ENCODE measurements at places on chromosomes 11 and 22.

GRCh38 chr11:34627197-34627596 lies 6.3 kb downstream of the EHF start:
- DNase-seq, result no peak

DNA sequence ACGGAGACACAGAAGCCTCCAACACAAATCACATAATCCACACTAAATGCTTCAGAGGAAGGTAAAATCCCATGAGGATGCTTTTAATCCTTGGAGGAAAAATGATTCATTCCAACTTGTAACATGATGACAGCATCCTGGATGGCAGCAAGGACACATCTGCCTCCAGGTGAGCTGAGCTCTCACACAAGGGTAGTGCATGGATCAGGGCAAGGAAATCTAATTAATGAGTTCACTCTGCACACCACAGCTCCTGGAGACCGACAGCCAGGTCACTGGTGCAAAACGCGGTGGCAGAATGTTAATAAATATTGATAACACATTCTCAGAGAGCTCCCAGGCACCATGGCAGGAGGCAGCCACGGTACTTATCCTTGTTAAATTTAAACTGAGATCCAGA lies 40.3 kb upstream of the CYP2D6 start:
- DNase-seq, result no peak

- peak; percentile 64 for DNase-seq
Measured at GRCh38 chr11:6419009-6419631, at the start of gene APBB1. Gene APBB1 (minus strand): TSS chr11:6419094. CDS start chr11:6411347, 7,747 bp downstream.

DNA sequence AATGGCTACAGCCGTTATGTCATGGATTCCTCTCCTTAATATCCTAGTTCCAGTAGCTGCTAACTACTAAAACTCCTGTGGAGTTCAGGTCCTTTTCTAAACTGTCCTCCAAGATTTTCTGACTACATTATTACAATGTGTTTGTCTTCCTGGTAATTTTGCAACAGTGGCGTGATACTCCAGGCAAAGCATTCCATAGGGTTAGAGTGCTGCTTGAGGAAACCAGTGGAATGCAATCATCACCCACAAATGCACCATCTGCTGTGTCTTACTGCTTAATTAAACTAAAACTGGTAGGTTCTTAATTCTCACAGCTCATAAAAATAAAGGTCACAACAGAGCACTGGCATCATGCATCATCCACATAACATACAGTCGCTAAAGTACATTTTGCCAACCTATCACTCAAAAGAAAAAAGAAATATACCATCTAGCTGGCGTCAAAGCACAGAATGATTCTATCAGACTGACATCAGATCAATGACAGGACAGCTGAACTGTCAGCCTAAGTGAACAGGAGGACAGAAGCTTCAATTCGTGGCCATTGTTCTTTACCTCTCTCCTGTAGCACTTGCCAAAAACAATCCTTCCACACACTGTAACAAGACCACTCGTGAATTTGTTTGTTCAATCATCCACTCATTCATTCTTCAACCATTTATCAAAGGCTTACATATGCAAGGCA lies 182.5 kb downstream of the CADM1 start:
- no peak for DNase-seq

DNA sequence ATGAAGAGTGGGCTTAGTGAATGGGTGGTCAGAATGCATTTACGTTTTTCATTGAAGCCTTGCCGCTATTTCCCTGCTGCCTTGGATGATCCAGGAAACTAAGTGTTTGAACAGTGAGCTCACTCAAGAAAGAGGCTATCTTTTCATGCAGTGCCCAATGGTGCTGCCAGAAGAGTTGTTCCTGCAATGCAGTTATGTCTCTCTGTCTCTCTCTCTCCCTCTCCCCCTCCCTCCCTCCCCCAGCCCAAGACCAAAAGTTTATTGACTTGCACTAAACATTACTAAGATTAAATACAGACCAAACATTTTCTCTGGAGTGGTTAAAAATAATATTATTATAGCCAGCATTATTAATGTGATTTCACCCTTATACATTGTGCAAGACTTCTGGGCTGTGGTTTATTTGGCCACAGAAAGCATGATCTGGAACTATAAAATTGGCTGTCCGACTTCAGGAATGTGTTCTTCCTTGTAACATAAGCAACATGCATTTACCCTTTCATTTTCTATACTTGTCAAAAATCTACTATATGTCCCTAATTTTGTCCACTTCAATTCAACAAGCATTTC lies 6.6 kb upstream of the FUT4 start:
- no peak for DNase-seq

DNA sequence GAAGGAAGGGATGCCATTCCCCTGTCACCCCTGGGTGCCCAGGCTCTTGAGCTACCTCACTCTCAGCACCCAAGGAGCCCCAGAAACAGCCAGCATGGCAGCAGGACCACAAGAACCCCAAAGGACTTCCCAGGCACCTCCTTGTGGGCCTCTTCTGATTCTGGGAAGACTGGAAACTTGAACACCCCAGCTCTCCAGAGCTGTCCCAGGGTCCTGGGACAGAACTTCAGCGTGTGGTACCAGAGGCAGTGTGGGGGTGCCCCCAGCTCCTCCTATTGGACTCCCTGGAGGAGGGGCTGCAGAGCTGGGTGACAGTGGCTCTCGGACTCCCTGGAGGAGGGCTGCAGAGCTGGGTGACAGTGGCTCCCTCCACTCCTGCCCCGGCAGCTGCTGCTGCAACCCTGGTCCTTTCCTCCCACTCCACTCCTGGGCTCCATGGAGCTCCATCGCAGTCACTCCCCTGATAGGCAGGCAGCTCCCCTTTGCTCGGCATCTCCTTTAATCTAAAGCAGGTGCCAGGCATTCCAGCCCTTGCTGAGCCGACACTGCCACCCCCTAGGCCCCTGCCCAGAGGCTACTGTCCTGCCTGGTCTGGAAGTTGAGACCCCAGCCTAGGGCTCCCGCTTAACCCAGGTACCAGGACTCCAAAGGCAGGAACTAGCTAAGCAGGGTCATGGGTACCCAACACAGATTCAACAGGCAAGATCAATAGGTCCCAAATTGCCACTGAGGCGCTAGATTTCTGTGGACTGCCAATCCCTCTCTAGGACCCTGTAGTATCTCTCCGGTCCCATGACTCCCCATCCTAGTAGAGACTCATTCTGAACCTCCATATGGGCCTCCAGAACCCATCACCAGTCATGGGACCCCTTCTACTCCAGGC lies 2.7 kb downstream of the BCL9L start:
- no peak for DNase-seq

DNA sequence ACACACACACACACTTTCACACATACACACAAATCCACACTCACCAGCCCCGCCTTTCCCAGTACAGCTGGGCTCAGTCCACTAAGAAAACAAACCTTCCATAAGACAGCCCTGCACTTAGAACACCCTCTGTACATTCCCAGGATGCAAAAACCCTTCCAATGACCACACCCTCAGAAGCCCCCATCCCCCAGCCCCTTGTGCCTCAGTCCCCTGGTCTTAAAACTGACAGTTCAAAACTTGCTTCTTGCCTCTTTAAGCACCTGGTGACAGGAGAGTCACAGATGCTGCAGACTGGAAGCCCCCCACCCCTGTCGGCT lies 23.0 kb downstream of the APLNR start:
- no peak for DNase-seq

GRCh38 chr22:35632935-35633334 lies 15.3 kb upstream of the APOL6 start:
- DNase-seq, result no peak

DNA sequence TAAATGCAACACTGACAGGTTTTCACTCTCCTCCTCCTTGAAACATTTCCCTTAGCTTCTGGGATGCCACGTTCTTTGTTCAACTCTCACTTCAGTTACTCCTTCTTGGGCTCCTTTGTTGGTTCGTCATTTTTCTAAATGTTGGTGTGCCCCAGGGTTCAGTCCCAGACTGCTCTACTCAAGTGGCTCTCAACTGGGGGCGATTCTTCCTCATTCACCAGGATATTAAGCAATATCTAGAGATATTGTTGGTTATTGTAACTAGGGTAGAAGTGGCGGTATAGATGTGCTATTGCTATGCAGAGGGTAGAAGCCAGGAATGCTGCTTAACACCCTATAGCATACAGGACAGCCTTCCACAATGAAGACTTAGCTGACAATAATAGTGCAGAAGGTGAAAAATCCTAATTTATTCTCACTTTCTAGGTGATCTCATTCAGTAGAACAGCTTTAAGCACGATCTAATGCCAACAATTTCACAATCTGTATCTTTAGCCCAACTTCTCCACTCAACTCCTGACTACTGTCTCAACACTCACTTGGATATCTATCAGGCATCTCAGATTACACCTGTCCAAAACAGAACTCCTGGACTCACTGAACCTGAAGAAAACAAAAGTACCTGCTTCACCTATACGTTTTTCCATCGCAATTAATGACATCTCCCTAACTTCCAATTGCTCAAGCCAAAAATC lies 4.6 kb downstream of the NUP160 start:
- no peak for DNase-seq

DNA sequence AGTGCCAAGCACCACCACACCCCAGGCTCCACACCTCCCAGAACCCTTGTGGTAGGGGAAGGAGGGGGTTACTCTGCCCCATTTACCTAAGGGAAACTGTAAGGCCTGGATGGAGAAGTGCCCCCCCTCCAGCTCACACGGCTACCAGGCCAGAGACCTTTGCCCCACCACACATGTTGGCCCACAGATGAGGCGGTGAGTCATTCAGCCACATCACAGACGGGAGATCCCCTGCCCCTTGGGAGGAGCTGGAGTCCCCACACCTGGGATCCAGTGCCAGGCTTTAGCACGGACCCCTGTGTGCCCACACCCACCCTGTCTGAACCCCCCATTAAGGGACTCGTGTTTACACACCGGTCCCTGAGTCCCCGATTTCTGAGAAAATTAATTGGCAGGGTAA lies 24.9 kb downstream of the CDKN1C start:
- no peak for DNase-seq

DNA sequence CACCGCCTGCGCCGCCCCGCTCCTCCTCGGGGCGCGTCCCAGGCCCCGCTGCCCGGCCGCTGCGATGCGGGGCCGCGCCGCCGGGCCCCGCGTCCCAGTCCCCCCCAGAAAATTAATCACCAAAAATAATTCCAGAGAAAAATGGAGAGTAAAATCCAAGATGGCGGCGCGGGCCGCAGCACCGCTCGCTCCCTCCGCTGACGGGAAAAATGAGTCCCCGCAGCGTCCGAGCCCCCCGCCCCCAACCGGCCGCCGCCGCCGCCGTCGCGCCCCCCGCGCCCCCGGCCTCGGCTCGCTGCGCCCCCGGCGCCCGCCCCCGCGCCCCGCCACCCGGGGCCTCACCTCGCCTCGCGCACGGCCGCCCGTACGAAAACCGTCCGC lies at the start of gene KMT5B:
Gene KMT5B (minus strand): TSS at position 162 of the 381 bp plus-strand sequence. CDS start 23,220 bp downstream, outside the sequence.
- DNase-seq, result no peak

DNA sequence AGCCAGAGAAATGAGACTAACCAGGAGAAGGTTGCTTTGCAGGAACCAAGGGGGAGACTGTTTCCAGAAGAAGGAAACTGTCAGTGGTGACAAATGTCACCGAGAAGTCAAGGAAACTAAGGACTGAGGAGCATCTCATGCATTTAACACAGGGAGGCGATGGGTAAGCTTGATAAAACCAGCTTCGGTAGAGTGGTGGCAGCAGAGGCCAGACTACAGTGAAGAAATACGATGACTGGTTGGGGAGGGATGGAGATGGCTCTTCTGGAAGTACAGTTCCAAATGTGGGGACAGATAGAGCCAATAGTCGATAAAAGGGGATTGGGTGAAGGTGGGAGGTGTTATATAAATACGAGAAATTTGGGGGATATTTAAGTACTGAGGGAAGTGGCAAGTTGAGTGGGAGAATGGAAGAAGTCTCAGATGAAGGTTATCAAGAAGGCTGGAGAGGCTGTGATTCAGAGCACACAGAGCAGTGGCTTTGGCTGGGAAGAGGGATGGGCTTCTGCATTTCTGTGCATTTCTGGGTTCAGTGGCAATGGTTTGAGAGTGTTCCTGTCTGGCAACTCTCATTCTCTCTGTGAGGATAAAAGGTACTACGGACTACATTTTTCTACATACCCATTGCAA lies 29.2 kb downstream of the SC5D start:
- no peak for DNase-seq

DNA sequence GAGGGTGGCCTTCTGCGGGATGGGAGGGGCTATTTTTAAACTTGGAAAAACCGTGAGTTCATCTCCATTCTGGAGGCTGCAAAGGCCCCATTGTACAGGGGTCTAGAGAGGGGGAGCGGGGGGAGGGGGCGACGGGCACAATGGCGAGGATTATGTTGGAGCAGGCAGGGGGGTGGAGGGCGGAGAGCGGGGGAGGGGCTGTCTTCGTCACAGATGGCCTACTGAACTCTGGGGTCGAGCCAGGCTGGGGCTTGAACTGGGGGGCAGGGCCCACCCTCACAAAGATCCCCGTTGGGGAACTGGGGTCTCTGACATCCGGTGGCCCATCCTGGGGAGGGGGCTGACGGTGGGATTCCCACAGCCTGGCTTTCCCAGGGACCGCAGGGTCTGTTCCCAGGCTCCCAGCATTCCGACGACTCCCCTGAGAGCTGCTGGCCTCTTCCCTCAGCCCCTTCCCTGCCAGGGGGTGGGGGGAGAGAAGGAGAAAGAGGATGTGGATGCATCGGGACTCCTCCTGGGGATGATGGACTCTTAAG lies 3.4 kb upstream of the MCAM start:
- no peak for DNase-seq

GRCh38 chr11:83151274-83151977 lies 5.5 kb upstream of the PCF11 start:
- DNase-seq, result no peak
